GM12878 (cell line): ENCODE measurements at places on chromosomes 3 and 15.

DNA sequence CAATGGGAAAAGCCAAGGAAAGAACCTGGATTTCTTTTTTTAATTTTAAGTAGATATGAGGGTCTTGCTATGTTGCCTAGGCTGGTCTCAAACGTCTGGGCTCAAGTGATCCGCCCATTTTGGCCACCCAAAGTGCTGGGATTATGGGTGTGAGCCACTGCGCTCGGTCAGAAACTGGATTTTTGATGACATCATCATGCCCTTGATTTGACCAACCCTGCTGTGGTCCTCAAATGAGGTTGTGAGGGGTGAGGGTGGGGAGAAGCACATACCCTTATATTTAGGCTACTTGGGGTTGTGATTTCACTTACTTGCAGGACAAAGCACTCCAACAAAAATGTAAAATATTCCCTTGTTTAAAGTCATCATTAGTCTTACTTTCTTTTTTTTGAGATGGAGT is 70.4 kb downstream of the C3orf38 start:
- no peak for DNase-seq

- no peak for DNase-seq
Observed at GRCh38 chr3:71495708-71496472, 87.6 kb downstream of the FOXP1 start.

GRCh38 chr3:42459151-42459550 is 43.3 kb upstream of the VIPR1 start:
- DNase-seq, result no peak

DNA sequence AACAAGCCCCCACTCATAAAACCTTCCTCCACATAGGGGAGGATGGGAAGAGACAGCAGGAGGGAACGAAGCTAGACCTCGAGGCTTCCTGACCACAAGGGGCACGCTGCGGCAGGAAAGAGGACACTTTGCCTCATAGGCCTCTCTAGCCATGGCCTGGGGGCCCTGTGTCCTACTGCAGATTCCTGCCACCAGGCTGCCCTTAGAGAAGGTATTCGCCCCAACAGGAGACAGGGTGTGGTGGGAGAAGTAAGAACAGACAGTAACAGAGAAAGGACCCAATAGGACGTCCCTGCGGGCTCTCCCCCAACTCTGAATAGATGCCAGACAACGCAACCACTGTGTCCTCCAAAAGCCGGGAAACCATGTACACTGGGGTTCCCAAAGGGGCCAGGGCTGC is 36.8 kb downstream of the ADCY5 start:
- no peak for DNase-seq

GRCh38 chr3:39961230-39961629 is 151.8 kb downstream of the MYRIP start:
- no peak for DNase-seq

GRCh38 chr15:47817969-47818548 is 100.8 kb downstream of the SEMA6D start:
- no peak for DNase-seq

DNA sequence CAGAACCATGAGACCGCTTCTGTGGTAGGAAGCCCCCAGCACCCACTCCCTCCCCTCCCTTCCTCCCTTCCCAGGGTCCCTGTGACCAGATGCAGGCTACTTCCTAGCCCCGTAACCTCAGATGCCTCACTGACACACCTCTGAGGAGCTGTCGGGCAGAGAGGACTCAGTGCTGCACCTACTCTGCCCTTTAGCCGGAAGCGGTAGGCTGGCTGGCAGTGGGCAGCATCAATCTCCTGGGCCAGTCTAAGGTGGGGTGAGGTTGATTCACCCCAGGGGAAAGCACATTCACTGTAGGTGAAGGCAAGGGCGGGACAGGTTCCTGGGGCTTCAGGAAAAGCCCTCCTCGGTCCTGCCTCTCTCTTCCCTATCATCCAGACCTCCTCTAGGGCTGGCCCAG is 19.1 kb downstream of the CSRNP1 start:
- DNase-seq, result no peak

- peak; percentile 31 for DNase-seq
Observed at GRCh38 chr3:132417695-132418411, 551 bp downstream of the DNAJC13 start.

DNA sequence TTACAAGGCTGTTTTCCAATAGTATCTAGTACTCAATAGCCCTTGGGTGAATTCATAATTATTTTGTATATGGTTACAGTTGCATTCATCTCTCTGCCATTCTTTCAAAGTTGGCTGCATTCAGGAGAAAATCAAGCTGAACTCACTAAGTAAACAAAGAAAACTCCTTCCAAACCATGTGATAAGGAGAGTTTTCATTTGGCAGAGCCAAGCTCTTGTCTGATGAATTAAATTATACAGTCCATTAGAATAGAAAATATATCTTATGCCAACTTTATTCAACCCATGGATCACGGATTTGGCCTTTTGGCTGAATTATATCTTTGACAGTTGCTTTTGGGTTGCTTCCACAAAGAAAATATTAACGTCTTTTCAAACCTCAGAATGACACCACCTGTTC is 272.3 kb upstream of the ROBO1 start:
- DNase-seq, result no peak

DNA sequence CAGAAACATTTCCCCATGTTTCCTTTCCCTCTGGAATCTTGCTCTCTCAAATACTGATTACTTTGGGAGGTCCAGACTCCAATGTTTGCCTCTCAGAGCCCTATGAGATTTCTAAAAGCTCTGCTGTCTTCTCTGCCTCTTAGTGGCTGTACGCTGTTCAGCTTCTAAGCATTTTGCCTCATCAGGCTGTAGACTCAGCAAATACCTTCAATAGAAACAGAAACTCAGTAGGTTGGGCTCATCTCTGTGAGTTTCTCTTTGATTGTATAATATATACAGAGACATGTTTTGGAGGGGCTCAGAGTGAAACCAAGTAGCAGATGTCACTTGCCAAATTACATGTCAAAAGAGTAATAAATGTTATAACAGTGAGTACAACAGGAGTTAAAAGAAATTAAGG is 380.8 kb upstream of the MEIS2 start:
- no peak for DNase-seq

DNA sequence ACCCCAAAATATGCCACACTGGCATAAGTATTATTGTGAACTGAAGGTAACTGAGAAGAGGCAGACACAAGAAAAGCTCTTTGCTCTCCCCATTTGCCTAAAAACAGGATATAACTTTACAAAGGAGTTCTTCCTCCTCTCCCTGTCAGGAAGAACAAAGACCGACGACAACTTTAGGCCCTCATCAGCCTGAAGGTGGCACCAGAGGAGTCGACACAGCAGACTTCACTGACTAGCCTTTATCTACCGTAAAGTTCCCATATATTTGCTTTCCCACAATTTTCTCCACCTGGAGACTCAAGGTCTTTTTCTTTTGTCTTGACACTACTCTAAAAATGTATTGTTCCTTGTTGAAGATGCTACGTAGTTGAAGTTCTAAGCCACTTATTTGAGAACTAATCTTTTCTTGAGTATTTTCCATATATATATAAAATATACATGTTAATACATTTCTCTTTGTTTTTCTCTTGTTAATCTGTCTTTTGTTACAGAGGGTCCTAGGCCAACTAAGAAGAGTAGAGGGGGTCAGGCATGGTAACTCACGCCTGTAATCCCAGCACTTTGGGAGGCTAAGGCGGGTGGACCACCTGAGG is 16.2 kb upstream of the XIRP1 start:
- no peak for DNase-seq

DNA sequence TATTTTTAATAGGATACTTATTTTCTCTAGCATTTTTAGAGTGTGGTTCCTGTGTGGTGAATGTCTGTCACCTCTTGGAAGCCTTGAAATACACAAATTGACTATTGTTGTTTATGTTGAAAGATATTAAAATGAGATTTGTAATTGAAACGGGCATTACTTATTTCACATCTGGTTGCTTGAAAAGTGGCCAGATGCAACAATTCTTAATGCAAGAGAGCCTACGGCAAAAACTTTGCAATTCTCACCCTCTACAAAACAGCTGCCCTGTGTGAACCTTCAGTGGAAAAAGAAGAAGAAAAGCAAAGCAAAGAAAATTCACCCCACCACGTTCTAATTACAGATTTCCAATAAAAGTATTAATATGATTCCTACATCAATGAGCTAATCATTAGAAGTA is 46.6 kb downstream of the PPARG start:
- DNase-seq, result no peak

GRCh38 chr3:34034840-34035239 is 236.4 kb downstream of the PDCD6IP start:
- DNase-seq, result no peak

DNA sequence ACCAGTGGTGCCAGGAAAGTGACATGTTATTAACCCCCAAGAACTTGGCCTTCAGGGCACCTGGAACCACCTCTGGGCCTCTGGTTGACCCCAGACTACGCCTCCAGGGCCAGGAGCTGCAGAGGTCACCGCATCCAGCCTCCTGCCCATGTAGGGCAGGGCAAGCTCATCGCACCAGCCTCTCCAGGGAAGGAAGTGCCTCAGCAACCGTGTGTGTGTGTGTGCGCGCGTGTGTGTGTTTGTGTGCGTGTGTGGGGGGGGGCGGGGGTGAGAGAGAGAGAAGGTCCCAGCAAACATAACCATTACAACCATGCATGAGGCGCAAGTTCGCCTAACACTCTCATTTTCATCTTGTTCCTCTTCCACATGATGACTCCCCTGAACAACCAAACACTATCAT is 31.8 kb downstream of the RAB6B start:
- no peak for DNase-seq

DNA sequence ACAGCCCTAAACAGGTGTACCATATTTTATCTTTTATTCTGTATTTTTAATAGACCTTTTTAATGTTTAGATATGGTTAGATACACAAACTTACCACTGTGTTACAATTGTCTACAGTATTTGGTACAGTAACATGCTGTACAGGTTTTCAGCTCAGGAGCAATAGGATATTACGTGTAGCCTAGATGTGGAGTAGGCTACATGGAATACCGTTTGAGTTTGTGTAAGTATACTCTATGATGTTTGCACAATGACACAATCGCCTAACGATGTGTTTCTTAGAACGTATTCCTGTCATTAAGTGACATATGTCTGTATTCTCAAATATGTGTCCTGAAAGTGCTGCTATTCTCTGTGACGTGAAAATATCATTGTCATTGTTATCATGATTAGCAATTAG is 62.6 kb downstream of the MFSD1 start:
- no peak for DNase-seq

DNA sequence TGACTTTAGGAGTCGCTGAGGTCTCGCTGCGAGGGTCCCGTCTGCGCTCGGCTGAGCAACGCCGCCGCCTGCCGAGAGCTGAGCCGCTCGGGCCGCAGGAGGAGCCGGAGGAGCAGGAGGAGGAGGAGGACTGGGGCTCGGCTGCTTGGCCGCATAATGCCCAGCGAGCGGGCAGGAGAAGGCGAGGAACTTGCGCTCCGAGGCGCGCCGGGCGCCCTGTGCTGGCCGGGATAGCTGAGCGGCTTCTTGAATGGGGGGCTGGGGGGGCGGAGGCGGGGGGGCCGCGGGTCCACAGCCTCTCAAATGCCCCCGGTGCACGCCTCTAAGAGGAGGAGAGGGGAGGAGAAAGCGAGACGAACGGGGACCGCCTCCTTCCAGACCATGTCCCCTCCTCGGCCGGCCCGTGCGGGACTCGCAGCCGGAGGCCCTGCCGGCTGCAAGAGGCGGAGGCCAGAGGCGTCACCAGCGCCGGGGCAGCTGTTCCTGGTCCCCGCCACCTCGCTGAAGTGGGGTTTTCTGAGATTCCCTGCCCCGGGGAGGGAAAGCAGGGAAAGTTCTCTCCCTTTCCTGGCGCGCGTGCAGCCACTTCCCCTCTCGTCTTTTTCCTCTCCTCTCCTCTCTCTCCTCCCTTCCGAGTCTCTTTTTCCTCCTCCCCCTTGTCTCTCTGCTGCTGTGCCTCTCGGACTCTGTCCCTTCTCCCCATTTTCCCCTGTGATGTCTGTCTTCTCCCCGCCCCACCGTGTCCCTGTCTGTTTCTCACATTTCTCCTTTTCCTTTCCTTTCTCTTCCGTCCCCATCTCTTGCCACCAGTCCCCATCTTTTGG is at the start of gene ADAMTS9:
TSS of gene ADAMTS9 (minus strand) at position 220 of the 824 bp plus-strand sequence. CDS start 343 bp downstream, outside the sequence.
- no peak for DNase-seq

DNA sequence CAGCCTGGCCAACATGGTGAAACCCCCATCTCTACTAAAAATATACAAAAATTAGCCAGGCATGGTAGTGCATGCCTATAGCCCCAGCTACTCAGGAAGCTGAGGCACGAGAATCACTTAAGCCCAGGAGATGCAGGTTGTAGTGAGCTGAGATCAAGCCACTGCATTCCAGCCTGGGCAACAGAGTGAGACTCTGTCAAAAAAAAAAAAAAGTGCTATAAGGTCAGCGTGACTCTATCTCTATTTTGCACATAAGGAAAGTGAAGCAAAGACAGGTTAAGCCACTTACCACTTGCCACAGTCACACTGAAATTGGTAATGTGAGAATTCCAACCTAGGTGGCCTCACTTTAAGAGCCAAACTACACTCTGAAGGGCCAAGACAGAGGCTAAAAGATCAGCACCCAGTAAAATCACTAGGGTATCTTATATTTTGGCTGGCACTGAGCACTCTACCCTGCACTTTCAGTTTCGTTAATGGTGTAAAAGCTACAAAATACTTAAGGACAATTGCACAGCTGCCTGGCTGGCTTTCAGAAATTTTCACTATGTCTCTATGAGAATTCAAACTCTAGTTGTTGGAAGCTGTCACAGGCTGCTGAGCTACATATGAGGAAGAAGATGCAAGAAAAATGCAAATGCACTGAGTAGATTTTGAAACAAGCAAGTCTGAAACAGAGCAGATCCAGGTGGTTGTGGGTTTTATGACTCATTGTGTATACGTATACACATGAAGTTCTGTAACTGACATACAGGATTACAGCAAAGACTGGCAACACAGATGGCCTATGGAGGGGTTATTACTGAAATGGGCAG is 32.7 kb downstream of the TRANK1 start:
- peak; percentile 97 for DNase-seq

DNA sequence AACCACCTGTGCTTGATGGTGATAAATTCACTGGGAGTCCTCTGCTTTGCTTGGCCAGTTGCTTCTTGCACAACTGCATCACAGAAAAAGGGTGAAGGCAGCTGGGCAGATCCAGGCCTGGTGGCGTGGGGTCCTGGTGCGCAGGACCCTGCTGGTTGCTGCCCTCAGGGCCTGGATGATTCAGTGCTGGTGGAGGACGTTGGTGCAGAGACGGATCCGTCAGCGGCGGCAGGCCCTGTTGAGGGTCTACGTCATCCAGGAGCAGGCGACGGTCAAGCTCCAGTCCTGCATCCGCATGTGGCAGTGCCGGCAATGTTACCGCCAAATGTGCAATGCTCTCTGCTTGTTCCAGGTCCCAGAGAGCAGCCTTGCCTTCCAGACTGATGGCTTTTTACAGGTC is 31.1 kb upstream of the IQCF2 start:
- DNase-seq, result no peak

DNA sequence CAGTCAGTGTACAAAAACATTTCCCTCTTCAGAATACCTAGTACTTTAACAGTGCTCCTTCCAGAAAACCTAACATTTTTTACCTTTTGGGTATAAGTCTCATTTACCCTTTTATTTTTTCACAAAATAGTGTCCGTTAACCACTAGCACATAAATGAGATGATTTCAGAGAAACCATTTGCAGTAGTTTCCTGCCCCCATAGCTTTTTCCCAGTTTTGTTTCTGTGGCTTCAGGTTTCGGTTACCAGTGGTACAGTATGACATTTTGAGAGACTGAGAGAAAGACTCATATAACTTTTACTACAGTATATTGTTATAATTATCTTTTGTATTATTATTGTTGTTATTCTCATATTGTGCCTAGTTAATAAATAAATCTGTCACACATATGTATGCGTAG is 6.2 kb upstream of the RBMS3 start:
- DNase-seq, result no peak
